IgD-negative memory B cell (primary cell): ENCODE measurements at places on chromosomes 1 and 21. TPM values are rescaled to one million over a fixed set of nuclear protein-coding genes. Genes with fewer than 3 reads are reported as not detected.

The DMRTB1 gene
- not detected for polyA plus RNA-seq

The SDCCAG8 gene
- 28.5 TPM for polyA plus RNA-seq

The BLZF1 gene
- polyA plus RNA-seq: 9.2 TPM

The IGSF8 gene
- 35.4 TPM for polyA plus RNA-seq

The SLC25A44 gene
- 16.6 TPM for polyA plus RNA-seq

The EPHA2 gene
- not detected for polyA plus RNA-seq

The CFAP57 gene
- 0.14 TPM for polyA plus RNA-seq

The ASCL5 gene
- not detected for polyA plus RNA-seq

The CFAP74 gene
- polyA plus RNA-seq: not detected

The CYP4X1 gene
- polyA plus RNA-seq: not detected

The LCE1A gene
- polyA plus RNA-seq: not detected

The HCRTR1 gene
- polyA plus RNA-seq: not detected

The AKR7A3 gene
- 0.20 TPM for polyA plus RNA-seq

The GCSAML gene
- not detected for polyA plus RNA-seq

The OPTC gene
- polyA plus RNA-seq: not detected

The SLAMF8 gene
- not detected for polyA plus RNA-seq

The TCP10L gene
- polyA plus RNA-seq: 0.28 TPM

The OR2L5 gene
- not detected for polyA plus RNA-seq

The FCRL5 gene
- 26.5 TPM for polyA plus RNA-seq

The ERG gene
- not detected for polyA plus RNA-seq

The PWP2 gene
- polyA plus RNA-seq: 12.2 TPM

The MRPL37 gene
- 56.2 TPM for polyA plus RNA-seq

The MSH4 gene
- polyA plus RNA-seq: 0.10 TPM

The HAO2 gene
- not detected for polyA plus RNA-seq

The FCRL6 gene
- polyA plus RNA-seq: 2.1 TPM

The PEX19 gene
- polyA plus RNA-seq: 37.8 TPM

The SPRR1B gene
- polyA plus RNA-seq: not detected

The SLAMF6 gene
- polyA plus RNA-seq: 109 TPM

The COP1 gene
- polyA plus RNA-seq: 33.8 TPM

The TTC22 gene
- polyA plus RNA-seq: 3.6 TPM

The CGN gene
- polyA plus RNA-seq: not detected

The ANKRD34A gene
- polyA plus RNA-seq: 0.64 TPM

The KCNK1 gene
- not detected for polyA plus RNA-seq

The NRDC gene
- 74.7 TPM for polyA plus RNA-seq

The SLC37A1 gene
- polyA plus RNA-seq: 14.8 TPM

The HSD3B2 gene
- not detected for polyA plus RNA-seq

The PEX10 gene
- polyA plus RNA-seq: 14.8 TPM

The TPTE gene
- polyA plus RNA-seq: not detected

The CXADR gene
- not detected for polyA plus RNA-seq

The SPRR1A gene
- not detected for polyA plus RNA-seq

The NPR1 gene
- not detected for polyA plus RNA-seq

The TRPM2 gene
- polyA plus RNA-seq: 5.1 TPM

The PROX1 gene
- 0.89 TPM for polyA plus RNA-seq

The BRDT gene
- not detected for polyA plus RNA-seq

The PBX1 gene
- 0.34 TPM for polyA plus RNA-seq

The FAM167B gene
- not detected for polyA plus RNA-seq

The CFHR5 gene
- not detected for polyA plus RNA-seq

The LRRC38 gene
- polyA plus RNA-seq: not detected

The C1orf74 gene
- polyA plus RNA-seq: 0.78 TPM

The VSIG8 gene
- not detected for polyA plus RNA-seq

The CLDN14 gene
- polyA plus RNA-seq: not detected

The HAPLN2 gene
- polyA plus RNA-seq: not detected

The LINGO4 gene
- not detected for polyA plus RNA-seq
